Suppressor macrophage treated with lipopolysaccharide for 1 hour (primary cell): ENCODE measurements at places on chromosomes 4 and X.

DNA sequence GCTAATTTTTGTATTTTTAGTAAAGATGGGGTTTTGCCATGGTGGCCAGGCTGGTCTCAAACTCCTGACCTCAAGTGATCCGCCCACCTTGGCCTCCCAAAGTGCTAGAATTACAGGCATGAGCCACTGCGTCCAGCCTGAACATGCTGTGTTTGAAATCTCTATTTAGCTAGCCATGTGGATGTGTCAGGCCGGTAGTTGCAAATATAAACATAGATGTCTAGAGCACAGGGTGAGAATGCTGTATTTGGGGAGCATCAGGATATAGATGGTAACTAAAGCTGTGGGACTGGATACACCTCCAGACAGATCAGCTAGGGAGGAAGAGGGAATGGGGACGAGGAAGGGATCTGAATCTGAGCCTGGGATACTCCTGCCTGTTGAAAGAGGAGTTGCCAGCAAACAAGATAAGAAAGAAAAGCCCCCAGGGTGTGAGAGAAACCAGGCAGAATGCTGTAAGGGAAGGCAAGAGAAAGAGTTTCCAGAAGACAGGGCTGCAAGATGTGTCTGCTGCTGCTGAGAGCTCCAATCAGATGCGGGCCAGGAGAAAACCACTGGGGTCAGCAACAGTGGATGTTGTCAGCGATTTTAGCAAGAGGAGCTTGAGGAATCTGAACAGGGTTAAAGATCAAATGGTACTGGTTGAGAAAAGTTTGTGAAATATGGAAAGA lies 177.4 kb downstream of the PALLD start:
- DNase-seq, result no peak

DNA sequence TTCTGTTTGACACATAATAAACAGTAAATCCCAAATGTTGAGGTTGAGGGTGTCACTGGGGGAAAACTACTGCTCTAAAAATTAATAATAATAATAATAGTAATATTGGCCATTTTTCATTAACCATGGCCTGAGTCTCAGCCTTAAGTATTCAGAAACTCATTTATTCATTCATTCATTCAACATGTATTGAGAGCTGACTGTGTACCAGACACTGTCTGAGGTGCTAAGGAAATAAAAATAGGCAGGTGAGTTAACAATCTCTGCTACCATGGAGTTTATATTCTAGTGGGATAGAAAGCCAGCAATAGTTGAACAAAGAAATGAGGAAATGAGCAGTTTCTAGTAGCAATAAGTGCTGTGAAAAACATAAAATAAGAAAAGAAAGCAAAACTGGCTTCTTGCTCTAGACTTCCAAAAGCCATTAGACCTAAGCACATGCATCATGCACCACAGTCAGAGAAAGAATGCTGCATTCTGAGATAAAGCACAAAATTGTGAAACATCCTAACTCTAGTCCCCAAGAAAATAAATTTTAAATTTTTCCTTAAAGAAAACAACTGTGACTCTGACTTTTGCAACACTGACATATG lies 278.7 kb downstream of the RCHY1 start:
- DNase-seq, result no peak

GRCh38 chrX:19776753-19777152 lies 110.6 kb downstream of the SH3KBP1 start:
- no peak for DNase-seq

DNA sequence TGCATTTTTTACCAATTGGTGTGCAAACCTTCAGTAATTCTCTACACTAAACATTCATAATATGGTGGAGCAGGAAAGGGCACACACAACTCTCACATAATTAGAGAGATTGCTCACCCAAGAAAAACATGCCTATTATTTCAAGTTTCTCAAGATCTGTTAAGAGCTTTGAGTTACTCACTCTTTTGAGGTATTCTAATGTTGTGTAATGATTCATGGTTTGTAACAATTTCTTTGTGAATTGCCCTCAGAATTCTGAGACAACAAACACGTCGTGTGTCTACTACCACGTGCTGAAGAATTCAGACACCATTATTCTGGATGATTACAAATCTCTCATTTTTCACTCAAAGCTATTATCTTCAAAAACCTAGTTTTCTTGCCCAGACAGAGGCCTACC lies 82.8 kb downstream of the PDGFC start:
- peak; percentile 49 for DNase-seq

- DNase-seq, result no peak
Observed at GRCh38 chrX:150438165-150438564, 75.0 kb downstream of the MAMLD1 start.

DNA sequence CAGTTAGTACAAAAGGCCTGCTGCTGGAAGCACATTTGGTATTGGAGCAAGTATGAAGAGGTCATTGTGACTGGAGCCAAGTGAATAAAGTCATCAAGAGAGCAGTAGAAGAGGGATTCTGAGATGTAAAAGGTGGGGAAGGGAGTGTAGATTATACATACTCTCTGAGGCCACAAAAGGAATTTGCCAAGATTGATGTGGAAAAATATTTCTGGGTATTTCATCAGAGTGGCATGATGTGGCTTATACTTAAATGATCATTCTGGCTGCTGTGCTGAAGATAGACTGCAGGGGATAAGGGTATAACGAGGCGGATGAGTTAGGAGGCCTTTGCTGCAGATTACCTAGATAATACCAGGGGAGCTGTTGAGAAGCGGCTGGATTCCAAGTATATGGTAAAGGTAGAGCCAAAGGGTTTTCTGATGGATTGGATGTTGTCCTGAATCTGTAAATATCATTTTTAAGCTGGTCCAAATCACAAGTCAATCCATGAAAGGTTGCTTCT lies 231.8 kb upstream of the AGA start:
- DNase-seq, result no peak
